ENCODE measurements at places on chromosomes 7 and 10.

DNA sequence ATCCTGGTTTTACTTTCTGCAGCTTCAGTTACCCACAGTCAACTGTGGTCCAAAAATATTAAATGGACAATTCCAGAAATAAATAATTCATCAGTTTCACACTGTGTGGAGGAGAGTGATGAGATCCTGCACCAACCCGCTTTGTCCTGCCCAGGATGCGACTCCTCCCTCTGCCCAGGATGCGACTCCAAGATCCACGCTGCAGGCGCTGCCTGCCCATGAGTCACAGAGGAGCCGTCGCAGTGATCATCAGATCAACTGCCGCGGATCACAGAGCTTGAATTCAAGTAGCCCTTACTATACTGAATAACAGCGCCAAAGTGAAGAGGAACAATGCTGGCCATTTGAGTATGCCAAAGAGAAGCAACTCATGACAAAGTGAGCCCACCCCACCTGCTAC lies 61.5 kb downstream of the GRB10 start:
- DNase-seq: no peak

DNA sequence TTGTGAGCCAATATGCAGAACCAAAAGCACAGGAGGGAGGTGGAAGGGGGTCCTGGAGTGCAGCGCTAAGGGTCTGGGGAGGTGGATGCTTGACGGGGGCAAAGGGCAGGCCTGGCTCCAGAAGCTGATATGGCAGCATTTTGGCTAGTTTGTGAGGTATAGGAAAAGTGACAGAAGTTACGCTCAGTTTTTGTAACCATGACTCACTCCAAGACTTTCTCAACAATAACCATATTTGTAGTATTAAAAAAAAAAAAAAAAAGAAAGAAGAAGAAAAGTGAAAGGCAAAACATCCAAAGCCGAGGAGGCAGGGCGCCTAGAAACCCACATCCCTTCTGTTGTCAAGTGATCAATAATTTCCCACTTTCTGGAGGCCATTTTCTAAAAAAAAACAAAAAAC lies 92.3 kb downstream of the RNF216 start:
- peak; percentile 31 for DNase-seq

DNA sequence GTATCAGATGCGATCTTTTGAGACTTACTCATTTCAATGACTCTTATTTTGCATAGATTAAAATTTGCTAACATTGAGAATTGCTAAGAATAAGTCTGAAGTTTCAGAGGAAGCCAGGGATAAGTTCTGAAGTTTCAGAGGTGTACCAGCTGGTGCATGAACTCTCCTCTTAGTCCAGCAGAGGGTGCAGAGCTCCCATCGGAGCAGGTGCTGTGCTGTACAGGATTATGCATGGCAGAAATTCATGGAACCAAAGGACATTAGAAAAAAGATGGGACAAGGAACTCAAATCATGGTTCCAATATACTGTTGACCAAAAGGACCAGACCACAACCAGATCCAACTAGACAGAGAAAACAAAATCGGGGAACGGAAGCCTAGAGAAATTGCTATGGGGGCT lies 41.9 kb downstream of the MGAM2 start:
- no peak for DNase-seq

GRCh38 chr10:9992661-9993060 lies 1025.0 kb upstream of the CELF2 start:
- no peak for DNase-seq

DNA sequence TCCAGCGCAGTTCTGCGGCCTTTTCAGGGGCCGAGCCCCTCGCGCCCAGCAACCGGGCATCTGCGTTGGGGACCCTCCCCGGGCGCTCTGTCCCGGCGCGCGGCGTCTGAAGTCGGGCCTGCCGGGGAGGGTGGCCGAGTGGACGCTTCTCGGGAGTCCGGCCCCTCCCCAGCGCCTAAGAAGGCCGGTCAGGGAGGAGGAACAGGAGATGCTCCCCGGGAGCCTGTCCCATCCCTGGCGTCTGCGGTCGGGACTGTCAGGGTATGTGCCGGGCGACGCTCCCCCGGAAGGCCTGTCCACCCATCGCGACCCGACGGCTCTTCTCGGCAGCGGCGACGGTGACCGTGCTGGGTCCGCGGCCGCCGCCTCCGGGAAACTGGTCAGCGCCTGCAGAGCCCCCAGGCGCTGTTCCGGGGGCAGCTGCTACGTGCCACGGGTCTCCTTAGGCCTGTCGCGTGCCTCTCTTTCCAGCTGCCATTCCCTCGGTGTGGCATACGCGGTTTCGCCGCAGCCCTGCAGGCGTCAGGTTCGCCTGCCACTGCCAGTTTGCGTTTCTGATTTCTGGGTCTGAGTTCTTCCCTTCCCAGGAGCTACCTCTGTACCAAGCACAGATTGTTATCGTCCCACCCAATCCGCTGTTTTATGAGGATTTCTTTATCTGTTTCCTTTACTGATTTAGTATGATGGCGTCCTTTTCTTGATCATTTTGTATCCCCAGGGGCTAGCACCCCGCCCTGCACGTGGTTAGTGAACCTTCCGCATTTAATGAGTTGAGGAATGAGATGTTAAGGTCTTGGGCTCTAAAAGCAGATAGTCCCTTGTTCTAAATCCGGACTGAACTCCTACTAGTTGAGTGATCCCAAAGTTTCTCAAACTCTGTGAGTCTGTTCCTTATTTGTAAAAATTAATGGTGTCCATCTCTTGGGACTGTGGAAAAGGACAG lies 782 bp downstream of the IFIT5 start:
- DNase-seq: peak; percentile 41

DNA sequence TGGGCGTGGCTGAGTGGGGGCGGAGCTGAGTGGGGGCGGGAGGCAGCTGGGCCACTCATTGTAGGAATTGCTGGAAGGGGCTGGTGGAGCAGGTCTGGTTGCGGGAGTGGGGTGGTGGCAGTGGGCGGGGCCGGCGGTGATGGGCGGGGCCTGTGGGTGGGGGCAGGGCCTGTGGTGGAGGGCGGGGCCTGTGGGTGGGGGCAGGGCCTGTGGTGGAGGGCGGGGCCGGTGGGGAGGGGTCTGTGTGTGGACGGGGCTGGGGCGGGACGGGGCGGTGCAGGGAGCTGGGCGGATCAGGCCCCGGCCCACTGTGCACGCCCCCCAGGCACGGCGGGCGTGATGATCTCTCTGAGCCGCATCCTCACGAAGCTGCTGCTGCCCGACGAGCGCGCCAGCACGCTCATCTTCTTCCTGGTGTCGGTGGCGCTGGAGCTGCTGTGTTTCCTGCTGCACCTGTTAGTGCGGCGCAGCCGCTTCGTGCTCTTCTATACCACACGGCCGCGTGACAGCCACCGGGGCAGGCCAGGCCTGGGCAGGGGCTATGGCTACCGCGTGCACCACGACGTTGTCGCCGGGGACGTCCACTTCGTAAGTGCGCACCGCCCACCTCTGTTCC lies 14.0 kb downstream of the SLC29A4 start:
- peak; percentile 76 for DNase-seq

Data from T-helper 9 cell (primary cell).